ENCODE measurements at places on chromosomes 2 and 18.
A peak's percentile ranks its signal among the peaks of the same experiment; 100 is the strongest.

DNA sequence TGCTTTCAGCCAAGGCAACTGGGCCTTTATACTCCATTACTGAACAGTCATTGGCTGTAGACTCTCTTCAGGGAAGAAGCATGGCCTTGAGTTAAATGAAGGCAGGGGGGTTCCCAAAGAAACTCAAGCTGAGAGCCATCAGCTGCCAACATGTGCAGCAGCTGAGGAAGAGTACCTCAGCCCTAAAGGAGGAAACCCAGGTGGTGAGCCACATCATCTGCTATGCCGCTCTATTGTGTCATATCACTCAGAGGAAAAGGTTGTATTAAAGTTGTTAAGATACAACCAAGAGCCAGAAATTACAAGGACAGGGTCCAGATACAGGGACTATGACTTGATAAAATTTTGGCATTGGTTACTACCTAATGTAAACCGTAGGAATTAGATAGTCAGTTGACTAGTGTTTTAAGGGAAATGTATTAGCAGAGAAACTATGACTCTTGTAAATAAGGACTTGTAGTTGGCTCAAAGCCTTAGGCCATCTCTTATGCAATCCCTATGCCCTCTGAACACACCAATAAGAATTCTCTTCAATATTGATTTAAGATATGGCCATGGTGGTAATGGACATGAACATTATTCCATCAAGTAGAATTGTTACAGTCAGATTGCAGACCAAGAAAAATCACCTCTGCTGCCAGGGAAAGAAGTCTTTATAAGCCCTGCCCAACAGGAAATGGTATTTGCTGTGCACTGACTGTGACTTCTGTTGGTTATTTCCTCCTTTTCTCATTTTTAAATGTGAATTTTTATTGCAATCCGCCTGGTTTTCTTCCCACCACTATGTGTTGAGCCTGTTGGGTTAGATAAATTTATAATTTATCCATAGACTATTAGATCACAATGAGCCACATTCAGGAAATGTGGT, 9.2 kb upstream of the LRPPRC start:
- DNase-seq, result no peak

GRCh38 chr18:6576718-6577375, 152.7 kb upstream of the ARHGAP28 start:
- no peak for DNase-seq

DNA sequence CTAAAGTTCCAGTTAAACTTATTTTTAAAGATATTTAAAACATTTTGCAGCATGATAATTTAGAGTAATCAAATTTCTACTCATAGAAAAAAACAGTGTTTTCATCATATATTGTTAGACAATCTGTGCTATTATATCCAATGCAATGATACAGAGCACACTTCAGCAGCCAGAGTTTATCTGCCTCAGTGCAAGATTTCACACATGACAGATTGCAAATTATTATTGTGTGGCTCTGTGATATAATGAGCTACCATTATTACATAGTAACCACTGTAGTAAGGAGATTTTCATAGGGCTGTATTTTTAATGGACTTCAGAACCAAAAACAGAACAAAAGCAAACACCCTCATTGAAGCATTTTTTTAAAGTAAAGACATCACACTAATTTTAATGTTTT, 762.4 kb downstream of the DSC3 start:
- DNase-seq, result no peak

GRCh38 chr18:50127516-50128210, 67.3 kb downstream of the MYO5B start:
- DNase-seq, result no peak

DNA sequence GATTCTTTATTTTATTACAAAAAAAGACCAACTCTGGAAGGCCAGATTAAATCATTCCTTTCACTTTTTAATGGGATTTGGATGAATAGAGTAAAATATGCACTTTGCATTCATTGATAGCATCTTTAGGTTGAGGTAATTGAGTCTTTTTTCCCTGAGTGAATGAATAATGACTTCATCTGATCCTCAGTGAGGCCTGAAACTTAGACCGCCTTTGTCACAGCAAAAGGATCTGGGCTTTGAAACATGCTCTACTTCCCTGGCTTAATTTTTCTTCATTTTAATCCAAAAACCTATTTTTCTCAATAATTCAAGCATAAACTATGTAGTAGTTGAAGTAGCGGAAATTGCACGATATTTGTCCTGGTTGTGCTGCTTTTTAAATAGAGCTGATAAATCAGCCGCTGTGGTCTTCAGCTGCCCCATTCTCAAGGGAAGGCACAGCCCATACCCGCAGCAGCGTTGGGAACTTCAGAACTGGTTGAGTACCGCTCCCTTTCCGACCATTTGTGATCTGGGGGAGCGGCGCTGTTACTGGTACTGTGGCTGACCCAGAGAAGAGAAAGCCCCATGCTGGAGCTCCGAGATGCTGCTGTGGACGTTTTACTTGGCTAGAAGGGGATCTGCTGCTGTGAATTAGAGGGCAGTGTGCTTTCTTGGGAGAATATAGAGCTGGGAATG, 145.3 kb upstream of the NFATC1 start:
- peak; percentile 24 for DNase-seq

- no peak for DNase-seq
These were observed 89.6 kb downstream of the ACAA2 start for GRCh38 chr18:49723648-49724180.

DNA sequence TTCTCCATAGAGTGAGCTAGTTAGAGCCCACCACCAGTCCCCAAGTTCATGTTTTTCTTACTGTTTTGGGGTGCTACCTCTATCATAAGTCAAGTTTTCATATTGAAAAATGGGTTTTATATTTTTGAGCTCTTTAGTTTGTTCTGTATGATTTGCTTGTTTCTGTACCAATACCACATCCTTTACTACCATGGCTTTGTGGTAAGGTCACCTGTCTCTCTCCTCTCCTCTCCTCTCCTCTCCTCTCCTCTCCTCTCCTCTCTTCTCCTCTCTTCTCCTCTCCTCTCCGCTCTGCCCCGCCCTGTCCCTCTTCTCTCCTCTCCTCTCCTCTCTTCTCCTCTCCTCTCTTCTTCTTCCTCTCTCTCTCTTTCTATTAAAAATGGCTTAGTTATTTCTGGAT, 22.1 kb upstream of the LBH start:
- peak; percentile 64 for DNase-seq

DNA sequence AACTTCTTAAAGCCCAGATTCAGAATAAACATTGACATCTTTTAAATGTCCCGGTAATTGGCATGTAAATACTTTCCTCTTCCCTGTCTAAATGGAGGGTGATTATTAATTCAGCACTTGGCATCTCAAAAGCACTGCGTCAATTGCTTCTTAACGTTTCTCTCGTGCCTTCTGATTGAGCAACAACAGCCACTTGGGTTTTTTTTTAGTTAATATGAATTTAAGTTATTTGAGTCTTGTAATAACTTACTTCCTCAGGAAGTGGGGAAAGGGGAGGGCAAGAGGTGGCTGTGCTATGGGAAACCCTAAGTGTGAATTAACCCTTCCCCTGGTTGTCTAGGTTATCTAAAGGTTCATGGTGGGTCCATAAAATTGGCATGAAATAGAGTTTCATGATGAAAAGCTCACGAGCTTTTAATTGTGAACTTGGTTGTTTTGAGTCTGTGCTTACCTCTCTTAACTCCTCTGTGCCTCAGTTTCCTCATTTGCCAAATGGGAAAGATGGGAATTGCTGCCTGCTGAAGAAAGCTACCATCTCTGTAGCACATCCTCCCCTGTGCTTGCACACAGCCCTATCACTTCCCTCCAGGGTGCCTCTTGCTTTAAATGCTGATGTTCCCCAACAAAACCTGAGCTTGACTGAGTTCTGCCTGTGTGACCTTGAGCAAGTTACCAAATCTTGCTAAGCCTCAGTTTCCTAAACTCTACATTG, 126.3 kb upstream of the BCL2L11 start:
- peak; percentile 29 for DNase-seq

- peak; percentile 42 for DNase-seq
These were observed 738.9 kb upstream of the SALL3 start for GRCh38 chr18:78240627-78241252.

GRCh38 chr2:223865124-223865523, 27.7 kb upstream of the AP1S3 start:
- DNase-seq, result peak; percentile 82

- no peak for DNase-seq
These were observed 146.0 kb upstream of the SERTAD2 start for GRCh38 chr2:64799592-64800252.

GRCh38 chr2:116754381-116755101, 1060.0 kb upstream of the DDX18 start:
- no peak for DNase-seq

DNA sequence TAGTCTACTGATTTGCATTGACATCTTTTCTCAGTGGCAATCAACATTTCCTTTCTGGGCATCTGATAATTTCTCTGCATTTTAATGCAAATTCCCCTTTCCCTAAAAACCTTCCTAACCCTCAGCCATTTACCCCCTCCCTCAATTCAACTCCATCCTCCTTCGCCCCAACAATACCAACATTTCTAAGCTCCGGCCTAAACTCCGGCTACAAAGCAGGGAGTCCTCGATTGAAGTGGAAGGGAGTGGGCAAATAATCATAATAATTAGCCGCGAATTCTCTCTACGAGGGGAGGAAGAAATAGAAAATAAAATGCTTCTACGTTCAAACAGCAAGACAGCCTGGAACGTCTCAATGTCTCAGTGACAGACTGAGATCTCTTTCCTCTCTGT, 4.6 kb downstream of the BCL11A start:
- DNase-seq, result no peak

- no peak for DNase-seq
These were observed 99.8 kb upstream of the RAB6C start for GRCh38 chr2:129879614-129880180.

GRCh38 chr18:78813156-78813555, 166.5 kb upstream of the SALL3 start:
- DNase-seq, result no peak

DNA sequence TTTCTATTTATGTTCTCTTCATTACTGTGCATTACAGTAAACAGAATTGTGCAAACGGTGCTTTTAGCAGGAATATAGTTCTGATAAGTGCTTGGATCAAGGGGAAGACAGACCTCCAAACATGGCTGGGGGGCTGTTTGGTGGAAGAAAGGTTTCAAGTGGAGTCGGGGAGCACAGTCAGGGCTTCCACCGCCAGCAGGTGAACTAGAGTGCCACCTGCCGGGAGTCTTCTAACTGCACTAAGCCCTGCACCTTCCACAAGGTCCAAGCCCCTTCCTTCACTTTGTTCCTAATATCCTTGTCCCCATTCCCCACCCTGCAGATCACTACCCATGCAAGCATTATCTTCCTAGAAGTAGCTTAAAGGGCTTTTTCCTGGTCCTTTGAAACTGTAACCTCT, 11.1 kb downstream of the ONECUT2 start:
- peak; percentile 71 for DNase-seq

- DNase-seq, result no peak
These were observed 27.5 kb upstream of the KCTD1 start for GRCh38 chr18:26575865-26576217.

- no peak for DNase-seq
These were observed 178.8 kb upstream of the CHST9 start for GRCh38 chr18:27363872-27364271.

GRCh38 chr2:143482316-143482715, 353.1 kb downstream of the ARHGAP15 start:
- DNase-seq, result no peak

DNA sequence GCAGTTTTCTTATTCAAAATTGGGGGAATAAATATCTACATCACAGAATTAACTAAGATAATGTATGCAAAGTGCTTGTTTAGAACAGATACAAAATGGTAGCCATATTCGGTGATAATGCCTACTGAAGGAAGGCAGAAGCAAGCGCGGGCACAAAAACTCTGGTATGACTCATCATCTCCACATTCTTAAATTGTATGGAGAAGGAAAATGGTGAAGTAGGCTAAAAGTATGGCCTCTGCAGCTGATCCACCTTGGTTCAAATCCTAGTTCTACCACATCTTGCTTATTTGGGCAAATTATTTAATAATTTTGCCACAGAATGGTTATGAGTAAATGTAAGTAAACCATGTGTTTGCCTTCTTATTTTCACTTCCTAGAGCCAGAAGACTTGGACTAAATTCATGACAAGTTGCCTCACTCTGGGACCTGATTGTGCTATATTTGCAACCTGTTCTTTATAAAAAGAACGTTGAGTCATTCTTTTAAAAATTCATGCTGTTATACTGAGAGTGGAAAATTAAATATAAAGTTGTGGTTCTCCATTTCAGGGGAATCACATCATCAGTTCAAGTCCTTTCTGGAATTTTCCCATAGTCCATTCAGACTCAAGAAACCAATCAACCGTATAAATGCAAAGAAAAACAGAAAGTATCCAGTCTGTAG, 9.0 kb upstream of the CDK15 start:
- no peak for DNase-seq

GRCh38 chr2:48332286-48332685, 197.7 kb upstream of the STON1 start:
- DNase-seq, result no peak

DNA sequence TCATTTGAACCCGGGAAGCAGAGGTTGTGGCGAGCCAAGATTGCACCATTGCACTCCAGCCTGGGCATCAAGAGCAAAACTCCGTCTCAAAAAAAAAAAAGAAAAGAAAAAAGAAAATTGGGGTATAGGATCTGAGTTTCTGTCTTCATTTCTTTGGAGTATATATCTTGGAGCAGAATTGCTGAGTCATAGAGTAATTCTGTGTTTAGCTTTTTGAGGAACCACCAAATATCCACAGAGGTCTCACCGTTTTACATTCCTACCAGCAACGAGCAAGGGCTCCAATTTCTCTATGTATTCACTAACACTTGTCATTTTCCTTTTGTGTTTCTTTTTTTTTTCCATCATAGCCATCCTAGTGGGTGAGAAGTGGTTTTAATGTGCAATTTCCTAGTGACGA, 87.6 kb upstream of the TEX51 start:
- DNase-seq, result no peak

GRCh38 chr18:76447258-76447890, 47.7 kb downstream of the ZNF516 start:
- DNase-seq, result no peak

DNA sequence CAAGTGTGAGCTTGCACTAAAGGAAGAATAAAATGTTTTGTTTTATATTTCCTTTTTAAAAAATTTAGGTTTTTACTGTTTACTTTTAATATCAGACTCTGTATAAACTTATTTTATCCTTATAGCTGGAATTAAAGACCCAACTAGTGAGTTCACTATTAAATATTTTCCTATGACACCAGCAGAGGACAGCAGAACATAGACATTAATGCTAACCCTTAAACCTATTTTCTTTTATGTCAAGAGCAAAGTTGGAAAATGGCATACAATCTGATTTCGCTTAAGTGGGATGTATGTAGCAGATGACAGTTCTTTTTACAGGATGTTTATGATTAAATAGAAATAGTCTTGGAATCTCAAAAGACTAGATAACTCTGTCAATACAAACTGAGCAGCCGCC, 188.2 kb upstream of the XIRP2 start:
- DNase-seq, result no peak

All from activated CD4-positive, alpha-beta T cell treated with anti-CD3 and anti-CD28 coated beads, Interleukin-2, amount 10 ng/mL, durations not matched to agents 24 days and 14 days (primary cell).